ENCODE measurements at places on chromosomes 3 and 15. TPM values are rescaled to one million over a fixed set of nuclear protein-coding genes. Genes with fewer than 3 reads are reported as not detected.

DNA sequence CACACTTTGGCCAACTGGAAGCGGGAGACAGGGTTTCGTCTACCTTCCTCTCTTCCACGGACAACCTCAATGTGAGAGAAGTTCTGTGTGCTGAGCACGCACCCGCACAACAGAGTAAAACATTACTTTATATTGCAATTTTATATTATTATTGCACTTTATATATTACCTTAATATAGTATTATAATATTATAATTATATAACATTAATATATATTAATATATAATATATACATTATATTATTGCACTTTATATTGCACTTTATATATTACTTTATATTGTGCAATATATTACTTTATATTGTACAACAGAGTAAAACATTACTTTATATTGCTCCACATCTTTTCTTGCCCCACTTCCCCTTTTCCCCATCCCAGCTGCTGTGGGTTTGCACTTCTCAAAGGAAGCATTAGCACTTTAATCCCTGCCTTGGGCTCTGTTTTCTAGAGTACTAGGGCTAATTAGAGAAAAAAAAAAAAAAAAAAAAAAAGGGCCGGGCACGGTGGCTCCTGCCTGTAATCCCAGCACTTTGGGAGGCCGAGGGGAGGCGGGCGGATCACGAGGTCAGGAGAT lies 76.4 kb upstream of the SLC4A7 start:
- DNase-seq, result no peak

DNA sequence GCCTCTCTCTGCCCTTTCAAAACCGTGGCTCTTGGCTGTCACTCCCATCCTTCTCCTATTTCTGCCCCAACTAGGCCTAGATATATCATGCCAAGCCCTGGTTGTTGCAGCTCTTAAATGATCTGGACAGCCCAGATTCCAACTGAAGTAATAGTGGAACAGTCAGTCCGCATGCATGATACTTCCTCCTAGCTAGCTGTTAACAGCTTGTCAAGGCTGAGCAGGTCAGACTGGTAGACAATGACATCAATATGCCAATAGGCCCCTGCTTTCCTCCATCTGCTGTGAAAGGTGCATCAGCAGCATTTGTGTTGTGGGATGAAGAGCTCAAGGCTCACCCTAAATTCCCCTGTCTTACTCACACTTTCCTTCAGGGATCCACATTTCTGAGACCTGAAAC lies 527.7 kb upstream of the TGFBR2 start:
- DNase-seq, result no peak

- DNase-seq, result no peak
Observed at GRCh38 chr15:29522373-29523276, 253.0 kb upstream of the NSMCE3 start.

DNA sequence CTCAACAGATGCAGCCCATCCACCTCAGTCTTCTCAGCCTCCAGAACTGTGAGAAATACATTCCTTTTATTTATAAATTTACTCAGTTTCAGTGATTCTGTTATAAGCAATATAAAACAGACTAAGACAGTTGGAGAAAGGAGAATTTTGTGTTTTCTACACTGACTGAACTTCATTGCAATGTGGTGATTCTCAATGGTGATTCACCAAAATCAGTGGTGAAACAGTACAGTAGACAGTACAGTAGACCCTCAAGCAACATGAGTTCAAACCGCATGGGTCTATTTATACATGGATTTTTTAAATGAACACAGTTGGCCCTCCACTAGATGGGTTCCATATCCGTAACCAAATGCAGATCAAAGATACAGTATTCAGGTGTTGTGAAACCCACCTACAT lies 403.1 kb upstream of the TGFBR2 start:
- no peak for DNase-seq

DNA sequence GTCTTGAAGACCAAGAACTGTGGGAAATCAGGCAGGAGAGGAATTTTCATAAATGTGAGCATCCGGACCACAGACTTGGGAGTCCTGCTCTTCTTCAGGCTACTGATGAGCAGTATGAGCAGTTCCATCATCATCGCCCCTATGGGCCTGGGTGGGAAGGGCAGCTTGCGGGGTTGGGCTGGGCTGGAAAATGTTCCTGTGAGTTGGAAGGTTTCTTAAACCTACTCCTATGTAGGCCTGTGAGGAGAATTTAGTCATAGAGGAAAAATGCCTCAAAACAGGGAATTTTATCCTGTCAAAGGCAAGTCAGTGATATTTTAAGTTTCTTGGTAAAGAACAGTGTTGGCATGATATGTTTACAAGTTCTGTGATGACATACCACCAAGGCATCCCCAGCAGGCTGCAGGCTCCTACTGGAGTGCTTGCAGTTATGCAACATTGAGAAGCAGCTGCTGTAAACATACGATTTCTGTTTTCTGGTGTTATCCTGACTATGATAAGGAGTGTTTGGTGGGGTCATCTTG lies 10.3 kb downstream of the MASP1 start:
- no peak for DNase-seq

- DNase-seq, result no peak
Observed at GRCh38 chr3:111582120-111582474, 13.0 kb downstream of the ZBED2 start.

GRCh38 chr3:60192297-60193114 lies 1058.7 kb downstream of the FHIT start:
- DNase-seq, result no peak

Gene PLA1A
- 8.0 TPM for polyA plus RNA-seq

Gene FBXO40
- 0.03 TPM for polyA plus RNA-seq

DNA sequence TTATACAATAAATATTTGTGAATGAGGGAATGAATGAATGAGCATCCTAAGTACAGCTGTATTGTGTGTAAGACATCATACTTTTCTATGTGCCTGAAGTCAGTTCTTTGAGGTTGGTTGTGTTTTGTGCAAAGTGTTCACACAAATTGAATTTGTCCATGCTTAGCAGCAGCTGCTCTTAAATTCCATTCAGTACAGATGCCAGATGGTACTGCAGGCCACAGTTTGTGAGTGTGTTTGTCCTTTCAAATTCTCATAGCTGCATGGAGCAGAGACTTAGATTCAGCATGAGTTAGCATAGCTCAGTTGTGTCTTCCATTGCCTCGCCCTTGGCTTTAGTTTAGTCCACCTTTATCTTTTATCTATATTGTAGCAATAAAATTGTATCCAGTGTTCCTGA lies 3.8 kb upstream of the ZNF385D start:
- DNase-seq, result no peak

GRCh38 chr3:14481018-14481645 lies 59.0 kb downstream of the GRIP2 start:
- no peak for DNase-seq

DNA sequence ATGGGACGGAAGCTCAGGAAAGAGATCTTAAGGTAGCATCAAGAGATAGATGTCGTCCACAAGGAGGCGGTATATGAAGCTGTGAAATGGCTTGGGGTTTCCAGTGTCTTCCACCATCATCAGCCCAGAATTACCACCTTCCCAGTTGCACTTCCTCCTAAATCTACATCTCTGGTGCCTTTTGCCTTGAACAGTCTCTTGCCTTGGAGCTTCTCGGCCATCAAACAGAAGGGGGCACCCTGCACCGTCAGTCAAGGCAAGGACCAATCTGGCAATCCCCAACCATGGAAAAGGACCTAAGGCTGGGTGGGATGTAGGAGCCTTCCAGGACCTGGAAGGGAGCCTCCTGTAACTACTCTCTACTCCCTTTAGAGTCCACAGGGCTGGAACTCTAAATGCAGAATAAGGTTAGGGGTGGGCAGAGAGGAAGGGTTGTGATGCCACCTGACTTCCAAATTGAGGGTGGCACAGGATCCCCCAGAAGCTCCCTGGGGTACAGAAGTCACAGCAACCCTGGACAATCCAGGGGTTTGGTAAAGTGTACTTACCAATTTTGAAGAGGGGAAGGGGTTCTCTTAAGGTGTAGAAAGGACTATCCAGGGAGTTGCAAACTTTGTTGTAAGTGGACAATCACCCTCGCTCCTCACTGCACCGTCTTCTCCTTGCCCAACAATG lies 1.0 kb upstream of the RYR3 start:
- DNase-seq, result peak; percentile 33

DNA sequence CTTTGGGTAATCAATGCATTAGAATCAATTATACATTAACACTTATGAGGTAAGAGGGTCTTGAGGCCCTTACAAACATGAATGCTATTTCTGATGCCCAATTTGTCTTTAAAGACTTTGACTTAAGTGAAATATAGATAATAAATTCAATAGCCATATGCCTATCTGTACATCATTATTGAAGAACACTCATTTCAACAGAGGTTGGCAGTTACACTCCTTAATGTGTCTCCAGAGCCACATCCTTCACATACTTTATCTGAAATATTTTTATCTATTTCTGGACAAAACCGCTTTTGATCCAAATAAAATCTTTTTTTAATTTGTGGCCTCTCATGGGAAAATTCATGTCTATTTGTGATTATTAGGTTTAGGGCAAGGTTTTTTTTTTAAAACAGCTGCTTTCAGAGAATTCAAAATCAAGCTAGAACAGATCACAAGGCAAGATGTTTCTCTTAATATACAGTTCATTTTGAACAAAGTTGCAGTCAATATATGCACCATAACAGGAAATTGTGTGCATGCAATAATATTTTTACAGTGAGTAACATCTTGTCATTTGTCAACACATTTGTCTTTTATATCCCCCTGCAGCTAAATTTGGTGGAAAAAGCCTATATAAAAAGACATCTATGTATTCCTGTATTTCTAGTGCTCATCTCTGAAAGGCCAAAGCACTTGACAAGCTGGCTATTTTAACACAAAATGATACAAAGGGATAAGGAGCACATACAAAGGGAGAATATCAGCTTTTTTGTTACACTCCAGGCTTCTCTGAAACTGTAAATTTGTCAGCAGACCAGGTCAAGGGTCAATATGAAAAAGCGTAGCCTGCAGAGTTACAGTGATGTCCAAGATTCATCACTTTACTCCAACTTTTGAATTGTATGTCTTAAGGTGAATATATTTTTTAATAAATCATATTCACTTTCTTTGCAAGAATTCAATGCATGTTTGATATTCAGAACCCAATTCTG lies 146.2 kb upstream of the DPH6 start:
- no peak for DNase-seq

Gene HES1
- polyA plus RNA-seq, result 82.6 TPM

Gene RHOV
- 2.0 TPM for polyA plus RNA-seq

GRCh38 chr15:25238716-25239470 lies 199.9 kb downstream of the UBE3A start:
- DNase-seq, result no peak

DNA sequence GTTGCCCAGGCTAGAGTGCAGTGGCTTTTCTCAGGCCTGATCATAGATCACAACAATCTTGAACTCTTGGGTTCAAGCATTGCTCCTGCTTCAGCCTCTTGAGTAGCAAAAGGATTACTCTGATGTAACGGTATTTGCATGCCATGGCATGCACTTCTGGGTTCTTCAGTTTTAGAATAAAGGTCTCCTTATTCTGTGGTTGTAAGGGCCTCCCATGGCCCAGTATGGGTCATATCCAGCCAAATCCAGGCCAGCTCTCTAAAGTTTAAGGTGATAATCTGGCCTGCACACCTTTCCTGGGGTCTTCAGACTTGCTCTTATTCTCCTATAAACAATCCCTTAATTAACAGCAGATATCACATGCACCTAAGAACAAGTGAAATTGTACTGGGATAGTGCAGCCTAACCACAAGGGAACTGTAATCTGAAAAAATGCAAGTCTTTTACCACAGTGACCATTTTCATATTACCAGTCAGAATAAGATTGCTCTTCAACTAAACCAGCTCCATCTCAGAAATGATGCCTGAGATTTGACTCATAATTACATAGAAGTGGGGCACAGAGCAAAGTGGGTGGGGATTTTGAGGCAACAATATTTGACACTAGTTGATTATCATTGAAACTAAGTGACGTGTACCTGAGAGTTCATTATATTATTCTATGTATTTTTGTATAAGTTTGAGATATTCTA lies 25.4 kb downstream of the COMMD2 start:
- DNase-seq, result no peak

- DNase-seq, result no peak
Observed at GRCh38 chr15:64703632-64703959, 71.8 kb downstream of the RBPMS2 start.

Gene CLDN16
- polyA plus RNA-seq, result 28.6 TPM

Gene CYP1A2
- polyA plus RNA-seq, result 0.21 TPM

Gene CLDN18
- polyA plus RNA-seq, result 0.87 TPM

Gene MYRIP
- 2.0 TPM for polyA plus RNA-seq

Gene TICRR
- 12.4 TPM for polyA plus RNA-seq

Gene FSIP1
- 2.7 TPM for polyA plus RNA-seq

Gene ABHD2
- polyA plus RNA-seq, result 26.5 TPM

- DNase-seq, result no peak
Observed at GRCh38 chr15:101266787-101267186, 10.5 kb downstream of the SELENOS start.

Gene DISP2
- 0.58 TPM for polyA plus RNA-seq

Gene IQCB1
- polyA plus RNA-seq, result 52.2 TPM

- DNase-seq, result no peak
Observed at GRCh38 chr3:55180161-55180560, 252.3 kb upstream of the LRTM1 start.

DNA sequence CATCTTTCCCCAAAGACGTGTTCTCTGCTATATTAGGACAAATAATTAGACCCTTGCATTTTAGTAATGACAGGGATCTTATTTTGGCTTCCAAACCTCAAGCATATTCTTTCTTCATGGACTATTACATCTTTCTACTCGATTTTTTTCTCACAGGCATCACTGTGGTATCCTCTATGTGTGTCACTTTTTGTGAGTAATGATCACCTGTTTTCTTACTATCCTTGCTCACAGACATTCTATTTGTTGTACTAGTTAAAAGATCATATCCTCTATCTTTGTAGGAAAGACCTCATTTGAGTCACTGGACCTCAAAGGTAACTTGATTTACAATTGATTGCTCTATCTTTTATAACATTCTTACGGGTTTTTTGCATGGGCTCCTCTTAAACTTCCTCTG lies 6.8 kb downstream of the C3orf80 start:
- no peak for DNase-seq

DNA sequence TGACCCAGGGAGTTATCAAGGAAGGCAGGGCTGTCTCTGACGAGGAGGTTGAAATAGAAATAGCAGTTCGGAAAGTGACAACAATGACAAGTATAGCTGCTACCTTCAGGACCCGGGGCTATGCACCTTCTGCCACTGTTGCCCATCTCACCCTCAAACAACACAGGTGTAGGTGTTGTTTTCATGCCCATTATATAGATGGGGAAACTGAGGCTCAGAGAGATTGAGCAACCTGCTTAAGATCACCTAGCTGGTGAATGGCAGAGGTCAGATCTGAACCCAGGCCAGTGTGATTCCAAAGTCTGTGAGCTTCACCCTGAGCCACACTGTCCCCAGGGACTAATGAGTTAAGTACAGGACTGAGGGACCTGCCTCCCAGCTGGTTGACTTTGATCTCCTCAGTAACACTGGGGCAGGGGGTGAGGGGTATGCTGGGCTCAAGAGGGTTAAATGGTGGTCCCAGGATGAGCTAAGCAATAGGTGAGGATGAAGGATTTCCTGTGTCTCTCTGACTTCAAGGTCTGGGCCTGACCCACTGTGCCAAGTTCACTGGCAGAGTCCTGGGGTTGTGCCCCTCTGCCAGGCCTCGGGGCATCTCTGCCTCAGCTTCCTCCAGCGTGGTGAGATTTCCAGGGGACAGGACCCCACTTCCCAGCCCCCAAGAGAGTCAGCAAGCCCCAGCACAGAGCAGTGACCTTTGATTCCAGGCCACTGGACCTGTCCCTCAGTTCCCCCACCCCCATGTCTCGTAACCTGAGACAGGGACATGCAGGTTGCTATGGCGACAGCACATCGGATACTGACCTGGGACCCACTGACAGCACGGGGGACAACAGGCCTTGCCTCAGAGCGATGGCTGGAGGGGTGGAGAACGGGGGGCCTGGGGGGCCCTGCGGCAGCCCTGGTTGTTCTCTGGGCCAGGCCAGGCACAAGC lies 35.0 kb downstream of the ATP2B2 start:
- DNase-seq, result peak; percentile 55

All from renal pelvis (tissue), 12 donors.